ENCODE measurements at places on chromosomes 4 and X.

- peak; percentile 28 for DNase-seq
These were observed 101.3 kb downstream of the TBL1X start for GRCh38 chrX:9566150-9566621.

DNA sequence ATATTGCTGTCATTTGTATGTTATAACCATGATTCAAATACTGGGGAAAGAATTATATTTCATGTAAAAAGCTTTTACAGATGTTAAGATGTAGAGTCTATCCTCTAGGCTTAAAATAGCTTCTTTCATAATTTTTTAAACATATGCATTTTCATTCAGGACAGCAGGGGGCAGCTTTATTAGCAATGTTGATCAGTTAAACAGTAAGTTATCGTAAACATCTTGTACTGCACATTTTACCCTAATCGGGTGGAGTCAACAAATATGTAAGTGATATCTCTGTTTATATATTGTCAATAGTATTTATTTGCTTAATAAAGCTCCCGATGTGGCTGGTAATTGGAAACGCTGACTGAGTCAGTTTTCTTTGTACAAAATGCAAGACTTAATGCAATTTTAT is 142.5 kb upstream of the MED14 start:
- DNase-seq, result peak; percentile 40

DNA sequence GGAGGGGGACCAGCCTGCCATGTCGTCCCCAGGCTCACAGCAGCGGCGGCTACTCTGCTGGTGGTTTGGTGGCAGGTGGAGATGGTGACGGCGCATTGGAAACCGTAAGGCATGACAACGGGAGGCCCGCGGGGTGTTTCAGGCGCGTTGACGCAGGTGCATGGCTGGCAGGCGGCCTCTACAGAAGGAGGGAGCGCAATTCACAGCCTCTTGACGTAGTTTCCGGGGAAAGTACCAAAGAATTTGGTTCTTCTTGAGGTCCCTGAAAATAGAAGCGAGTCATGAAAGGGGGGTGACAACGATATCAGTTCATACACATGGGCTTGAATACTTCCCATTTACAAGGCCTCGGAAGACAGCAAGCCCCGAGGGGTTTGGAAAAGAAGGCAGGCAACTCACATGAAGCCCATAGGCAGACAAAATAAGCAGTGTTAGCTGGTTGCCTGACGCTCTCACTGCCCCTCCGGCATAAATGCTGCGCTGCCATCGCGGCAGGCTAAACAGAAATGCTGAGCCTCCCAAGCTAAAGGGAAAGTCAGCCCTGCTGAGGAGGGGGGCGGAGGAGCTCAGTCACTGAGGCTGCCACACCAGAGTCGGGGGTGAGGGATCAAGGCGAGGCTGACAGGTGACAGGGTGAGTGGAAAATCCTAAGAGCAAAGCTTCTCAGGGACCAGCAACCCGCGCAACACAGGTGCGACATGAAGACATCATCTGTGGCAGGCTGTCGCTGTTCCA is 52.3 kb upstream of the PDLIM3 start:
- no peak for DNase-seq

GRCh38 chrX:109590176-109590575 is 34.8 kb downstream of the KCNE5 start:
- no peak for DNase-seq

GRCh38 chr4:131091896-131092295 is 1995.9 kb downstream of the C4orf33 start:
- peak; percentile 53 for DNase-seq

DNA sequence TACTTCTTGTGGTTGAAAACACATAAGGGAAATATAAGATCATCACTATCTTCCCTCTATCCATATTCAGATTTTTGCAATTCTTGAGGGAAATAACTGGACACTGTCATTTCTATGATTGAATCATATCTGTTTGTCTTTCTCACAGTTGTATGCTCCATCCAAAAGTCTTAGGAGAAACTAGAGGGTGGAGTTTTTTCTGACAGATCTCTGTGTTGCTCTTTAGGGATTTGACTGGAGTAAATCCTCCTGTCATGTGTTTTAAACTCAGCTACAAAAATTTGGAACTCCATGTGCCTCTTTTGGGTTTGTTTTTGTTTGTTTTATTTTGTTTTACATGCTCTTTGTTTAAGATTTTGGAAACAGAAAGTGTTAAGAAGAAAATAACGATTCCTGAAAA is 136.5 kb downstream of the SPATA18 start:
- DNase-seq, result no peak

DNA sequence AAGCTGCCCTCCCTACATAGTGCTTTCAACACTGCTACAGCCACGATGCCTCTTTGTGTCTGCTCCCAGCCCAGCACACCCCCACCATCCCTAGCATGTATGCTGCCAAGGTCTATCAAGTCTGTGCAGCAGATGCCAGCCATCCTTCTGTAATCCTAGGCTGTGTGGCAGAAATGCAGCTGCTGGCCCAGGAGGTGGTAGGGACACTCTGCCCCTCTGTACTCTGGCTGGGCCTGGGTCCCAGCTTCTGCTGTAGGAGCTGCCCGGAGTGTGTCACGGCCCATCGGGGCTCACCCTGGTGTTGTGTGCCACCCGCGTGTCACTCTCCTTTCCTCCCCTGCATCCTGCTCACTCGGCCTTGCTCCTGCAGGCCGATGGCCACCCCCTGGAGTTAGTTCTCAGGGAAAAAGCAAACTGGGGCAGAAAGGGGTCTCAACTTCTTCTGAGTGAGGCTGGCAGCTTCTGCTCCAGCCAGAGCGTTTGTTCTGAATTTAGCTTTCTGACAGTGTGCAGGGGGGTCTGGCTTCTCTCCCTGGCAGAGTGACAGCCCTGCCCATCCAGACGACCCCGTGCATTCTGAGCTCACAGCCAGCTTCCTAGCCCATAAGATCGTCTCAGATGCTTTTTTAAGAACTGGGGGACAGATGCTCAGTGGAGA is 22.7 kb downstream of the PSAPL1 start:
- DNase-seq, result no peak

GRCh38 chr4:45566896-45567603 is 556.8 kb downstream of the GABRG1 start:
- no peak for DNase-seq

- DNase-seq, result no peak
These were observed 193.1 kb upstream of the GPC4 start for GRCh38 chrX:133608406-133608805.

- DNase-seq, result no peak
These were observed 797.3 kb upstream of the FRG1 start for GRCh38 chr4:189143263-189143952.

DNA sequence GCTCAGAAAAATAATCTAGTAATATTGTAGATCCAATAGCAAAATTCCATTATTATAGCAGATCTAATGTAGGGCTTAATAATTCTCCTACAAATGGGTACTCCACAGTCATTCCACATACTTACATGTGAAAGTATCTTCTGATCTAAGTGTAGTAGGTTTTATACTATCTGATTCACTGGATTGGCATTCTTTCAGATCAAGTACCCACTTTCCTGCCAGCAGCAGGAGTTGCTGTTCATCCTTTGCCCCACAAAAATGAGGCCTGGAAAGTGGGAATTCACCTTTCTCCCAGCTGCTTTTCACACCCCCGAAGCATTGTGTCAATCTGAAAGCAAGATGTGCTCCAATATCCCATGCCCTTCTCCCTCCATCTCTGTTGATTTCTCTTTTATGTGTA is 77.1 kb upstream of the RXFP1 start:
- no peak for DNase-seq

DNA sequence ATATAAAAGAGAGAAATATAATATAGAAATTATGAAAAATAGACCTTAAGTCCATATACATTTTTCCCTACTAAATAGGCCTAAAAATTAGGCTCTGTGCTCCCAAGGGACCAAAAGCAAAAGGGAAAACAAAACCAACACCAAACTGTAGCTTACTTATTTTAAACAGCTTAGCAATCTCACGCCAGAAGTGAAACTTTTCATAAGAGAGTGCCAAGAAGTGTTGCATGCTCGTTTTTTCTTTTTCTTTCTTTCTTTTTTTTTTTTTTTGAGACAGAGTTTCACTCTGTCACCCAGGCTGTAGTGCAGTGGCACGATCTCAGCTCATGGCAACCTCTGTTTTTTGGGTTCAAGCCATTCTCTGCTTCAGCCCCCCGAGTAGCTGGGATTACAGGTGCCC is 250.4 kb downstream of the TMA16 start:
- no peak for DNase-seq

- DNase-seq, result no peak
These were observed 78.9 kb downstream of the IRF2 start for GRCh38 chr4:184395451-184395917.

DNA sequence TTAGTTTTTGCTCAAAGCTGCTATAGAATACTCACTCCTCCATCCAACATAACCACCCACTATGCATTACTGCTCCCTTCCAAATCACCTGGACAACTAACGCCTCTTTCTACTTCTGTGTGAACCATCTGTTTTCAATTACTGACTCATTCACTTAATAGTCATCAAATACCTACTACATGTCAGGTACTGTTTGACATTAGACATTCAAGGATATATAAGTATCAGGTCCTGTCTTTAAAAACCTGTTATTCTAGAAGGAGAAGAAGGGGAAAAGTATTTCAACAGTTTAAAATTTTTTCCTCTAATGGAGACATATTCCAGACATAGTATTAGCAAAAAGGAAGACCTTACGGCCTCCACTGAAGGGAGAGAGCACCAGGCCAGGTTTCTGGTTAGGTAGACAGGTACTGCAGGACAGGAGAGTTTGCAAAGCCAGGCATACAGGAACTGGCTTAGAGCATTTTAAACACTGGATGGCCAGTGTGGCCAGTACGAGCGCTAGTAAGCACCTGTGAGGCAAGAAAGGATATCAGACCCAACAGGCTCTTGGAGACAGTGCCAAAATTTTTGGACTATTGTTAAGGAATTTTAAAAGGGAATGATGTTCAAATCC is 39.0 kb downstream of the SH3RF1 start:
- no peak for DNase-seq

GRCh38 chr4:101032541-101032940 is 314.8 kb downstream of the PPP3CA start:
- DNase-seq, result no peak

DNA sequence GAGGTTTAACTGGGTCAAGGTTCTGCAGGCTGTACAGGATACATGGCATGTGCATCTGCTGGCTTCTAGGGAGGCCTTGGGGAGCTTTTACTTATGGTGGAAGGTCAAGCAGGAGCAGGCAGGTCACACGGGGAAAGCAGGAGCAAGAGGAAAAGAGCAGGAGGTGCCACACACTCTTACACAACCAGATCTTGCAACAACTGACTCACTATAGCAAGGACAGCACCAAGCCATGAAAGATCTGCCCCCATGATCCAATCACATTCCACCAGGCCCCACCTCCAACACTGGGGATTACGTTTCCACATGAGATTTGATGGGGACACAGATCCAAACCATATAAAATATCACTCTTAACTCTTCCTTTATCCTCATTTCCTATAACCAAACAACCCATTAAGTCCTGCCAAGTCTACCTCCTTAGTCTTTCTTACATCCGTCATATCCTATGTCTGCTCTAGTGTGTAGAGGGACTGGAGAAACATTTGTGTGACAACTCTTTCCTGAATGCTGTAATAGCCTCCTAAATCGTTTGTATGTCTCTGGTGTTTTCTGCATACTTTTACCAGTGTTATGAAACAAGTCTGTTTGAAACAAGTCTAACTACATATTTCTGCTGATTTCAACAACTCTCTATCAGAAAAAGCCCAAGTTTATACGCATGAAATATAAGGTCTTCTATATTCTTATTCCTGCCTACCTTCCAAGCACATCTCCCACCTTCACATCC is 8.3 kb upstream of the RAP2C start:
- no peak for DNase-seq

DNA sequence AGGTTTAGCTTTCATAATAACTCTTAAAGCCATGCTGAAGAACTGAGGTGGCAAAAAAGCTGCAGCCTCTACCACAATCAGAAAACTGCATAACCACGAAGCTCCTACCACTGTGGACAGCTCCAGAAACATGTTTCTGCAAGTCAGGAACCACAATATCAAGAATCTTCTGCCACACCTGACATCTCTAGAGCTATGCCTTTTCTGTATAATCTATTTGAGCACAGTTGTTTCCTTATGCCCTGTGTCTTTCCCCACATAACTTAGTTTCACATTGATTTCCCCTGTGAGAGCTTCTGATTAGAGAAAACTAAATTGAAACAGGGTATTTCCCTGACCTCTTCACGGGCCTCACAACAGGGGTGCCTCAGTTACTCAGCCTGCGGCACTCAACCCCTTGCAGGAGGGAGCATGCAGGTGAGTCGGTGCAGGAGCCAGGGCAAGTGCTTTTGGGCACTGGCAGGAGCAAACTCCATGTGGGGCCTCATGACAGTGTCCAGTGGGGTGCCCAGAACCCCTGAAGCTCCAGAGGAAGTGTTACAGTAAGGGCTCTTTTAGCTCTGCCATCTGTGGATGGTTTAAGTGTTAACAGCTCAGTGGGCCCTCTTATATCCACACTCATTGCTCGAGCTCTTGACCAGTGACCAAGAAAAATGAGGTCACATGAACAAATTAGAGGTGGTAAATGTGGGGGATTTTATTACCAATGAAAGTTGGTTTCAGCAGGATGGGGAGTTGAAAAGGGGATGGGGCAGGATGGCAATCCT is 132.8 kb upstream of the BMP3 start:
- DNase-seq, result no peak

DNA sequence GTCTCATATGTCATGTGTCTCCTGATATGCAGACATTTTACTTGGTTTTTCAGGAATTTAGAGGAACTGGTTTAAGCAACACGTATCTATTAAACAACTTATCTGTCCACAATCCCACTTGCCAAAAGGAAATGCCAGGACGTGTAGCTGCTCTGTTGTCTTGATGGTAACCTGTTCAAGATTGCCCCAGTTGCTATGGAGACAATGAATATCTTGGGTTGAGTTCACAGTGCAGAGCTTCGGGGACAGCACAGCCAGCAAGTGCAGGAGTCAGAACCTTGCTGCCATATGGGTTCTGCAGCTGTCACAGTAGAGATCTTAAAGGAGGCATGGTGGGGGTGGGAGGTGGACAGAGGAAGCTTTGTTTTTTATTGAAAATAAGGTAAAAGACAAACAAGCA is 28.7 kb upstream of the FAM9B start:
- DNase-seq, result no peak

DNA sequence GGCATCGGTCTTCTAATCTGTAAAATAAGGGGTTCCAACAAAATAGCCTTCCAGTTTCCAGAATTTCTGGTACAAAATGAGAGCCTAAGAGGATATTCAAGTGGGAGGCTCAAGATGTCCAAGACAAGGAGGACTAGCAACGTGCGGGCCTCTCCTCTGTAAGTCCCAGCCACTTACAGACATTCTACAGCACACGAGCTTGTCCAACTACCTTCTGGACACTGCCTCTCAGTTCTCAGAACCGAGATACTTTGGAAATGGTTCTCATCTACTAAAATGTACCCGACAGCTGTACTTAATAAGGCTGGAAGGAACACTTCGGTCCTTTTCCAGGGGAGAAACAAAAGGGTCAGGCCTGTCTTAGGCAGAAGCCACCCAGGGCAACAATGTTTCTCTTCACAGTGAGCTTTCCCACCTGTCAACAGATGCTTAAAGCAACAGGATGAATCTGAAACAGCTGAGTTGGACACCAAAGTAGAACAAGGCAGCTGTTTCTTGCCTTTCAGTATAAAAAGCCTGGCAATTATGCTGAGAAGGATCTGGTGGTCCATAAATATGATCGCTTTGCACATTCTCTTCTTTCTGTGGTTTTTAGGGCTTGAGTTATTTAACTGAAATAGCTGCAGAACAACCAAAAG is 127.0 kb downstream of the HS6ST2 start:
- no peak for DNase-seq

GRCh38 chrX:103170216-103170615 is 44.7 kb upstream of the BEX4 start:
- DNase-seq, result no peak

GRCh38 chr4:61527888-61528287 is 327.8 kb downstream of the ADGRL3 start:
- DNase-seq, result no peak

GRCh38 chr4:8155048-8155447 is 3.6 kb downstream of the ABLIM2 start:
- no peak for DNase-seq
